EL (cell line): ENCODE measurements at places on chromosomes 16 and 17.

DNA sequence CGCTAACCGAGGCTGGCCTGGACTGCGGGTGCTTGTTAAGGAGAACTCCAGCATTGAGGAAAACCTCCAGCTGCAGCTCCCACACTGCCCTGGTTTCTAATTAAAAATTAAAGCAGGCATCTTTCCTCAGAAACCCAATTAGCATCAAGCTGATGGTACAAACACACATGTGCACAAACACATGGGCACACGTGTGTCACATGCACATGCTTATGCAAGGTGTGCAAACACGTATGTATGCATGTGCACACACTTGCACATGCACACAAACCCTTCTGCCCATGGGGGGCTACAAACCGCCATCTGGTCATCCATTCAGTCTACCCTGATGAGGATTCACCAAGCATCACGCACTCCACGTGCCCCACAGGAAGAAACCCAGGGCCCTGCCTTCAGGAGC is 182.5 kb downstream of the ZNF423 start:
- no peak for DNase-seq

DNA sequence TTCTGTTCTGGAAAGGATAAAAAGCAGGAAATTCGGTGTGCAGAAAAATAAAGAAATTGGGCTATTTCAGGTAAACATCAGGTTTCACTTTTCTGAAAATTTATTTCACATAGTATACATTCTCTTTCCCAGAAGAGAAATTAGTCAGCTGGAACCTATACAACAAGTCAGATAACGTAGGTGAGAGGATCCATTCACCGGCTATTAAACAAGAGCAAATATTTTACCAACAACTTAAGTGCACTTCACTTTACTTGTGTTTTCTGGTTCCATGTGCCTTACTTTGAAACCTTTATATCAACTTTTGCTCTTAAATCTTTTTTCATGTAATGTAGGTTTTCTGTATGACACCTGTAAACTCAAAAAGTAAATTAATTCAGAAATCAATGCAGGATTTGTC is 839.7 kb downstream of the CDH11 start:
- DNase-seq = no peak

- no peak for DNase-seq
Observed at GRCh38 chr16:69893106-69893505, 58.0 kb upstream of the CLEC18A start.

GRCh38 chr17:66677201-66677981 is 157.5 kb upstream of the CACNG5 start:
- DNase-seq = peak; percentile 82

GRCh38 chr17:28272166-28272565 is 46.8 kb upstream of the TMEM97 start:
- DNase-seq = peak; percentile 61

DNA sequence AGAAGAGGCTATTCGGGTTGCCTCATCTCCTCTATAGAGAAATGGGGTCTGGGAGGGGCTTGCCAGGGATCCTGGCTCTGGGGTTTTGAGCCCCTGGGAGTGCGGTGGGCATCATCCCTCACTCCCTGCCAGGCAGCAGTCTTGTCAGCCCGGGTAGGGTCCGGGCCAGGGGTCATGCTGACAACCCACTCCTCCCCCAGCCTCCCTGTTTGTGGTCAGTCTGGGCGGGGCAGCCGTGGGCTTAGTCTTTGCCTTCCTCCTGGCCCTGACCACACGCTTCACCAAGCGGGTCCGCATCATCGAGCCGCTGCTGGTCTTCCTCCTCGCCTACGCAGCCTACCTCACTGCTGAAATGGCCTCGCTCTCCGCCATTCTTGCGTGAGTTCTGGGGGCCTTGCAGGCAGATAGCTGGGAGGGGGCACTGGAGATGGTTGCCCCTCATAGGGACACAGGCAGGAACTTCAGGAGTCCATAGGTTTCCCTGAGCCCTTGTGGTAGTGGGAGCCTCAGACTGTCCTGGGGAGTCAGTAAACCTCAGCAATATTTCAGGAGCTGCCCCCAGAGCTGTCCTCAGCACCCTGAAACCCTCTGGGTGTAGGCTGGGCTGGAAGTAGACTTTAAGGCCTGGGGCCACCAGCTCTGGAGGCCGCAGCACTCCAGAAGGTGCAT is 6.9 kb downstream of the SLC9A5 start:
- no peak for DNase-seq

DNA sequence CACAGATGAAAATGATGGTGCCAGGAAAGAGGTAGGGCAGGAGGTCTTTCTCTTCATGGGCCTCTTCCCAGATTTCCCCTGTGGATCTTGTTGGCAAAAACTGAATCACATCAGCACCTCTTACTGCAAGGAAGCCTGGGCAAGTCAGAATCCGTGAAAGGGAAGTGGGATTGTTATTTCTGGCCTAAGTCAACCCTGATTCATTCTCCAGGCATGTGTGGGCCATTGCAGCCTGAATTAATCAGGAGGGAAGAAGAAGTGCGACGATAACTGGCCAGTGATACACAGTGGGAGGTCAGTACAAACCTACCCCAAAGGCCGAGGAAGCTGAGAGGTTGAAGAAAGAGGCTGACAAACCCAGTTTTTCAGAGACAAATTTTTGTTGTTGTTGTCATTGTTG is 17.9 kb upstream of the NSMCE1 start:
- DNase-seq = peak; percentile 96

- no peak for DNase-seq
Observed at GRCh38 chr17:62724398-62725146, 83.5 kb downstream of the MARCHF10 start.

- no peak for DNase-seq
Observed at GRCh38 chr16:80585764-80586163, 45.0 kb downstream of the DYNLRB2 start.

GRCh38 chr17:17822189-17822588 is 14.6 kb downstream of the SREBF1 start:
- peak; percentile 80 for DNase-seq

DNA sequence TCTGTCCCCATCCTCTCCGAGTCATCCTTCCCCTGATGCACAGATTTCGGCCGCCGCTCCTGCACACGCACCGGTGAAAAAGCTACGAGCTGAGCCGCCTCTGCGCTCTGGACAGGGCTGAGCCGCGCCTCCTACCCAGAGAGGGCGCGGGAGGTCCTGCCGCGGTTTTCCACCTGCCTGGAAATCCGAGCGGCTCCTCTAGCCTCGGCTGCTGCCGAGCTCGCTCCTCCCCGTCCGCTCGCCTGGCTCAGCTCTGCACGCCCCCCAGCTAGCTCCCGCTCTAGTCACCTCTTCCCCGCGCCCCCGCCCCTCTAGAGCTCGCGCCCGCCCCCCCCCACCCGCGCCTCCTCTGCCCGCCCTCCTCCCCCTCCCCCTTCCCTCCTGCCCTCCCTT is 198 bp upstream of the SHISA9 start:
- no peak for DNase-seq

DNA sequence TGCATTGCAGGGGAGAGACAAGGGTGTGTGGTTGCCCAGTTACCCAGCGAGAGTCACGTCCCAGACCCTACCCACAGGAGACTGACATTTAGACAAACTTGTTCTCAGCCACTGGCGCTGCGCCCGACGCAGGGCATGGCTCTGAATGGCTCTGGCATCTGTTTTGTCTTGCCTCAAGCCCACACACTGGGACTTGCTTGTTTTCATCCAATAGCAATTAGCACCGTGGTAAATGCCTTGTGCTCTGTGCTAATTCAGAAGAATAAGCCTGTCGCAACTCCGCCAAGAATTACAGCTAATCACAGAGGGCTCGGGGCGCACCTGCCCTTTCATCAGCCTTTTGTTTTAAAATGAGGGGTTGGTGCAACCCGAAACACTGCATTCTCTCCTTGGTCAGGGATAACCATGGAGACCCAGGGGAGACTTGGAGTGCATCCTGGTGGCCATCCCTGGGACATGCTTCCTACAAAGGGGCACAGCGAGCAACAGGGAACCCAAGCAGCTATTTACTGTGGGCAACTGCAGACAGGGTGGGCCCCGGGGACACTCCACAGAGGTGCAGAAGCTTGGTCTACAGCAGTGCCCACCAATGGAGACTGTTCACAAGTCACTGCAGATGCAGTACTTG is 220.6 kb upstream of the ZFHX3 start:
- DNase-seq = peak; percentile 30

- no peak for DNase-seq
Observed at GRCh38 chr17:74297941-74298340, 23.9 kb downstream of the DNAI2 start.

DNA sequence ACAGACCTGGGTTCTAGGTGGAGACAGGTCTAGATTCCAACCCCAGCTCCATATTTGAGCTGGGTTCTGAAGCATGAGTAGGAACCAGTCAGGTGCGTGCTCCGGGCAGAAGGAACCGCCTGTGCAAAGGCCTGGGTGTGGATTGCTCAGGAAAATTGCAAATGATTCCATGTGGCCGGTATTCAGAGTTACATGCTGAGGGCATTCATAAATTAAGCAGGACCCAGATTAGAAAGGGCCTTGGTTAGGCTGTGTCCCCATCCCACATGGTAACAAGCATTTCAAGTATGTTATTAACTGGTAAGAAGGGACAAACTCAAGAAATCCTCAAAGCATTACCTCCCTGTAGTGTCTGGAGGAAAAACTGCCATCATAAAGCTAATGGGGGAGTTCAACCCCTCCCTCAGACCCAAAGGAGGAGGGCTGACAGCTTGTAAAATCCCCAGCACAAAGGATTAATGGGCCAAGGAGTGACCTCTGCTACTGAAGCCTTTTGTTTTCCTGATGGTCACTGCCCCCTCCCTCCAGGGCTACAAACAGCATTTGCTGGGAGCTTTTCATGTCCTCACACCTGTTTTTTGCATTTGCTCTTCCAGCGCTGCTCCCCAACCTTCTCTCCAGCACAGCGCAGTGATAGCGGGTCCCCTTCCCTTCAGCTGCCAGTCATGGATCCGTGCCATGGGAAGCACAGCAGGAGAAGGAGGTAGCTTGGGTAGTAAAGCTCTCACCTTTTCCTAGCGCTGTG is 218.0 kb downstream of the C16orf95 start:
- DNase-seq = no peak

GRCh38 chr16:47734987-47735594 is 274.0 kb downstream of the PHKB start:
- no peak for DNase-seq

- no peak for DNase-seq
Observed at GRCh38 chr17:57914273-57915142, 40.7 kb downstream of the CUEDC1 start.

- no peak for DNase-seq
Observed at GRCh38 chr17:49696233-49696761, 11.5 kb downstream of the SLC35B1 start.

DNA sequence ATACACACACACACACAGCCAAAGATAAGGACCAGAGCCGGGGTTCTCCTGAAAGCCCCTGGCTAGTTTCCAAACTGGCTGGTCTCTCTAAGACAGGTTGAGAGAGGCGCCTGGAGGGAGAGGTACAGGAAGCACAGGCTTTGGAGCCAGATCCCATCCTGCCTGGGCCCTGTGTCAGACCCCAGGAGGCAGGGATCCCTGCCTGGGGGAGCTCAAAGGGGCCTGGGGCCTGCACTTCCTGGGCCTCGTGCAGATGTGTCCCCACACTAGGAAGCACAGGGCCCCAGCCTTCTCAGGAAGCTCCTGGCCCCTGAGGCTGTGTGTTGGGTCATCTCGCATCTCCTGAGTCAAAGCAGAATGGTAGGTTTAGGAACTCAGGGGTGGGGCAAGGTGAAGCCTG is 16.0 kb downstream of the SLC5A10 start:
- peak; percentile 39 for DNase-seq

DNA sequence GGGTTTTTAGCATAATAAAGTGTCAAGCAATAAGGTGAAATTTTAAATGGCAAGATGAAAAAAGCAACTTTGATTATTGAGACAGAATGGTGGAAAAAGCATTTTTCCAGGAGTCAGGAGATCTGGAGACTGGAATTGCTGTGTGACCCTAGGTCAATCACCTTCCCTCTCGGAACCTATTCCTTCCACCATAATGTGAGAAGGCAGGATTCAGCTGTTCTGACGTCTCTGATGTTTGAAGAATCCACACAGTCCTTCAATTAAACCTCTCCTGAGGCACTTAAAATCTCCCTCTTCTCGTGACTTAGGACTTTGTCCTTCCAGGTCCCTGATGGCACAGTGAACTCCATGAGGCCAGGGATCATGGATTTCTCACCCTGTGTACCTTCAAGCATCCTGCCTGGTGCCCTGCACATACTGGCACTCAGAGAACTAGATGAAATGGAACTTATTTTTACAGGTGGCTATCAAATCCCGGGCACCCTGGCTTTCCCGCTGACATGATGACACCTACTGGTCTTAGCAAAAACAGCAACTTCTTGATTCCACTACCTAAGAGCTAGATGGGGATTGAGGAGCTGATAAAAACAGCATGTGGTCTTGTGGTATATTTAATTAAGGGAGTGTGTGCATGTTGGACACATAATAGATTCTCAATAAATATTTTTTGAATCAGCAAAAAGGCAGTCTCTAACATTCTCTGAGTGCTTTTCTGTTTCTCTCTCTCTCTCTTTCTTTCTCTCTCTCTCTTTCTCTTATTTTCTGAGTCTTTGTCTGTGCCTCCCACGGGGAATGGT is 2.3 kb upstream of the CCDC182 start:
- peak; percentile 58 for DNase-seq

- no peak for DNase-seq
Observed at GRCh38 chr17:74531231-74531761, at the start of gene CD300LB. Gene CD300LB (minus strand): TSS chr17:74531475. CDS start chr17:74531350, 125 bp downstream.

DNA sequence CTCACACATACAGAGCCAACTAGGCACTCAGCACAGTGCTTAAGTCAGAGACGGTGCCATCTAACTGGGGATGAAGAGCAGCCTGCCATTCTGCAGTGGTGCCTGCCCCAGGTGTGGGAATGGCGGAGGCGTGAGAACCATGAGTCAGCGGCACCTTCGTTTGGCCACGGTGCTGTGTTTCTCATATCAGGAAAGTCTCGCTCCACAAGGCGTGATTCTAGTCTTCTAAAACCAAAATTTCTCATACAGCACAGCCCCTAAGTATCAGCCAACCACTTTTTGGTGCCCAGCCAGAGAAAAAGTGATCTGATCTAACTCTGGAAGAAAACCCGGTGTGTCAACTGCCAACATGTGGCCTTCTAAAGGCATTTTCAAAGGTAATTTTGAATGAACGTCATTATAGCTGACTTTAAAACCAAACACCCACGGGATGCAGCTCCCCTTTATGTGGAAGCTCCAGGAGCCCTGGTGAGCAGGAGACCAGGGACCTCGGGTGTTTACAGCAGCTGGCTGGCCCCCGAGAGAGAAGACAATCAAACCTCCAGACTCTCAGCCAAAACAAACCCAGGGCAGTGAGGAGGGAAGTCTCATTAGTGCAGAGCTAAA is 54.6 kb downstream of the ABCC12 start:
- no peak for DNase-seq
